ENCODE measurements at places on chromosomes 2 and 18. TPM values are rescaled to one million over a fixed set of nuclear protein-coding genes. Genes with fewer than 3 reads are reported as not detected.

ERICH2 gene
- 1.3 TPM for total RNA-seq

MARCO gene
- 22.2 TPM for total RNA-seq

CKAP2L gene
- total RNA-seq = 0.65 TPM

PARD6G gene
- 4.1 TPM for total RNA-seq

PXDN gene
- 109 TPM for total RNA-seq

SCG2 gene
- total RNA-seq = 1.7 TPM

SIX2 gene
- 1.7 TPM for total RNA-seq

KIF1A gene
- total RNA-seq = 0.78 TPM

CPLX4 gene
- not detected for total RNA-seq

CCDC121 gene
- total RNA-seq = 2.2 TPM

POTEE gene
- total RNA-seq = 0.26 TPM

REG3G gene
- 0.71 TPM for total RNA-seq

ARHGEF33 gene
- total RNA-seq = 0.42 TPM

RPRM gene
- total RNA-seq = 1.1 TPM

KIDINS220 gene
- total RNA-seq = 81.6 TPM

FOXI3 gene
- total RNA-seq = not detected

MAT2A gene
- 397 TPM for total RNA-seq

UNC80 gene
- not detected for total RNA-seq

DCAF17 gene
- total RNA-seq = 20.3 TPM

G6PC2 gene
- total RNA-seq = not detected

TTN gene
- 41.7 TPM for total RNA-seq

RAPGEF4 gene
- 22.8 TPM for total RNA-seq
